Breast epithelium (tissue), 4 donors: ENCODE measurements at places on chromosomes 4 and X. TPM values are rescaled to one million over a fixed set of nuclear protein-coding genes. Genes with fewer than 3 reads are reported as not detected.

The SMARCA1 gene
- total RNA-seq = 34.4 TPM

The WAS gene
- total RNA-seq = 6.0 TPM

The EFHC2 gene
- total RNA-seq = 1.9 TPM

The TMPRSS11F gene
- not detected for total RNA-seq

The GDPD2 gene
- not detected for total RNA-seq

The SUV39H1 gene
- 7.0 TPM for total RNA-seq

The AKAP17A gene
- total RNA-seq = 62.3 TPM

The EVC2 gene
- 16.0 TPM for total RNA-seq

The SCD5 gene
- total RNA-seq = 14.7 TPM

The UGT8 gene
- total RNA-seq = 14.9 TPM

The CTAG2 gene
- not detected for total RNA-seq

The FGF13 gene
- total RNA-seq = 13.1 TPM
